ENCODE measurements at places on chromosomes 1 and 21. TPM values are rescaled to one million over a fixed set of nuclear protein-coding genes. Genes with fewer than 3 reads are reported as not detected.

GRCh38 chr1:167635941-167636340 lies 5.9 kb downstream of the RCSD1 start:
- no peak for DNase-seq

- no peak for DNase-seq
Observed at GRCh38 chr1:84803604-84804003, 89.4 kb downstream of the LPAR3 start.

DNA sequence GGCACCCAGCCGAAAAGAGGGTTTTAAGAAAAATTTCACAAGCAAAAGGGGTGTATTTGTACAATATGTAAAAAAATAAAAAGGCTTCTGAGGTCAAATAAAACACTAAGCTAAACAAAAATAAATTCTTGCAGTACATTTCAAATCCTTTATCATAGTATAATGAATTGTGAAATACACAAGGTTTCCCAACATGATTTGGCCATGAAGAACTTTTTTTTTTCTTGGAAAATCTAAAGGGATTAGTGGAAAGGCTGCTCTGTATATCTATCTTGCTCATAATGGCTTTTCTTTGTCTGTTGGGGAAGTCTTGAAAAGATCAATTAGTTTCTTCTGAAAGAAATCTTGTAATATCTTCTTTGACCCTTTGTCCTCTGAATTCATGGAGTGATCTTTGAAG lies 593.4 kb downstream of the PLPP3 start:
- no peak for DNase-seq

DNA sequence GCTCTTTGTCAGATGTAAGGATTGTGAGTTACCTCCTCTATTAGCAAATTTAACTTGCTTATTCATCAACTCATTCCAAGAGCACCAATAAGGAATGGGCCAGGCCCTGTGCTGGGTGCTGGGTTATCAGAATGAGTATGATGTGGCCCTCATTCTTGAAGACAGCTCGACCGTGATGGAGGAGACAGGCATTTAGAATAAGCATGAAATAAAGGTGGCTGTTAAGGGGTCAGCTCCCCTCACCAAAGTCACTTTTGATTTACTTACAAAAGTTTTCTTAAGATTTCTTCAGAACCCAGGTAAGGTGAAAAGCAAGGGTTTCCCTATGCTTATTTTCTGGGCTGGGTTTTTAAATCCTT lies 15.3 kb upstream of the PADI1 start:
- DNase-seq: no peak

RCSD1 gene
- 13.1 TPM for polyA plus RNA-seq

AGT gene
- polyA plus RNA-seq: 45.6 TPM

MSH4 gene
- polyA plus RNA-seq: 0.21 TPM

Measured in left renal cortex interstitium (tissue), 4 donors.